Liver (tissue), 10 donors: ENCODE measurements at places on chromosomes 2 and 18.
A peak's percentile ranks its signal among the peaks of the same experiment; 100 is the strongest.

DNA sequence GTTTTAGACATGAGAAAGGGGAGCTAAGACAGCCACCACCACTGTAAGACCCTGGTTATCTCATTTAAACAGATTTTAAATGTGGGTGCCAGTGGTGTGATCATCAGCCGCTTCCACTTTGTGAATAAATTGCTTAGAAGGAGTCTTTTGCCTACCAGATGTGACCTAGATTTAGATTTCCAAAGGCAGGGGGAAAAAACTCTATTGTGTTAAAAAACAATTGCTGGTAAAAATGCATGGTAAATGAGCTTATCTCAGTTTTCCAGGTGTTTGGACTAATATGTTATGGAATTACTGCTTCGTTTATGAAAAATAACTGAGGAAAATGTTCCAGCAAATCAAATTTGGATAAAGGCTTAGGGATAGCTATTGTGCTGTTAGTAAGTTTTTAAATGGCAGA is 466.3 kb upstream of the RAB12 start:
- no peak for DNase-seq

- DNase-seq, result no peak
Observed at GRCh38 chr2:5132281-5132680, 559.9 kb upstream of the SOX11 start.

- no peak for DNase-seq
Observed at GRCh38 chr2:34549710-34550345, 950.7 kb upstream of the FAM98A start.

GRCh38 chr18:40867459-40867858 is 1087.6 kb upstream of the PIK3C3 start:
- no peak for DNase-seq

DNA sequence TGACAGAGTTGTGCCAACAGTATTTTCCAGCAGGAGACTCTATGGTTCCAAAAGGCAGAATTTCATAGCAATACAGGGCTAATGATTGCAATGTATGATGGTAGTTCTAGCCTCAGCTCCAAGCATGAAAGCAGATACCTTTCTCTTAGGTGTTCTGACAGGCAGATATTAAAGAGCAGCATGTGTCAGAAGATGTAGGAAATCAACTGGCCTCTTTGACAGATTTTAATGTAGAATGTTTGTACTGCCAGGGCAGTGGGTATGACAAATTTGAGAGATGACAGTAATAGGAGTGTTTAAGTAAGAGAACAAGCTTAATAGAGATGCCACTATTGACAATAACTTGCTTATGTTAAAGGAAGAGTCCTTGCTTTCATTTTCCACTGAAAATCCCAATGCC is 21.5 kb upstream of the VWC2L start:
- DNase-seq, result no peak

DNA sequence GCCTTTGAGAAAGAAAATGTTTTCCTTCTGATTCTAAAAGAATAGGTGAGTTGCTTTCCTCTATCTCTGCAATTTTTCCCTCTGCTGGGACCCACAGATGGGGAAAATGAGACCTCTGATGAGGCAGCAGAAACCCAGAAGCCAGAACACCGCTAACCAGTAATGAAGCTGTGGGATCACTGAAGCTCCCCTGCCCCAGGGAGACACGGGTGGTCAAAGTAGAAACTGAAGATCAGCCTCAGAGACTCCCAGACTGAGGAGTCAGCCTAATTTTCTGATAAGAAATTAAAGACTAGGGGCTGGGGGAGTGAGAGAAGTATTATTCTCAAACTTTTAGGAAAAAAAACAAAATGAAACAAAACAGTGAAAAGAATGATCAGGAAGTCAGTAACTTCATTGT is 30.1 kb downstream of the CD8B start:
- no peak for DNase-seq

DNA sequence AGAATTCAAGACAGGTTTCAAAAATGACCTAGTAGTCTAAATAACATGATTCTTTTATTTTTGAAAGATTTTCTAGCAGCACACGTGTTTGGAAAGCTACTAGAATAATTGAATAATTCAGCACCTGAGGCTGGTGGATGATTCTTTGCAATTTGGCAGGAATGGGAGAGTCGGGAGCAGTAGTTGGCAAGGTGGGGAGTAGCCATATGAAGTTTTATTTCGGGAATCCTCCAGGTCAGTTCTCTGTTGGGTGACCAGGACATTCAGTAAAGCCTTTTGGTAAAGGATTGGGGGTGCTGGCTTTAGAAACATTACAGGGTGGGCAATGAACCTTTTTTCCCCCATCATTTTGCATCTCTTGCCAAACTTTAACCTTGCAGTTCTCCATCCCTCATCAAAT is 75.0 kb upstream of the LYPD6B start:
- no peak for DNase-seq

- DNase-seq, result no peak
Observed at GRCh38 chr2:222468346-222468745, 44.0 kb downstream of the SGPP2 start.

- no peak for DNase-seq
Observed at GRCh38 chr2:8599421-8600242, 82.2 kb upstream of the ID2 start.

GRCh38 chr2:183037074-183037552 is 1.1 kb downstream of the NCKAP1 start:
- no peak for DNase-seq

- DNase-seq, result no peak
Observed at GRCh38 chr2:9327873-9328352, 95.4 kb downstream of the ITGB1BP1 start.

- DNase-seq, result no peak
Observed at GRCh38 chr2:231161877-231162329, 36.5 kb upstream of the ARMC9 start.

DNA sequence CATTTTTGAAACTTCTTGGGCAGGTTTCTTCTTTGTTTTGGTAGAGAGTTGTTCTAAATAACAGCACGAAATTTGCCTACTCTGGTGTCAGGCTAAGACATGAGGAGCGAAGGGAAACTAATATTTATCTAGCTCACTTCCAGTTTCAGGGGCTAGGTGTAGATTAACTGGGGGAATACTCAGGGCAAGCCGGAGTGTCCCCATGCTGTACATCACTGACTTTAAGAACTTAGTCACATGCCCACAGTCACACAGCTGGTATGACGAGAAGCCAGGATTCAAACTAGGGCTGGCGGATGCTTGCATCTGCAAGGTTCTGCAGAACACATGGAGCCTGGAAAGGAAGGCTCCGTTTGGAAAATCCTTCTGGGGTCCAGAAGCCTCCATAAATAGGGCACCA is 133.3 kb downstream of the ALPK2 start:
- no peak for DNase-seq

- DNase-seq, result no peak
Observed at GRCh38 chr2:38075507-38076151, at the start of gene CYP1B1. Gene CYP1B1 (minus strand): TSS chr2:38076151. CDS start chr2:38075388, 763 bp downstream.

GRCh38 chr18:78827141-78827540 is 152.5 kb upstream of the SALL3 start:
- no peak for DNase-seq

- DNase-seq, result no peak
Observed at GRCh38 chr2:100193291-100193710, 50.9 kb upstream of the AFF3 start.

DNA sequence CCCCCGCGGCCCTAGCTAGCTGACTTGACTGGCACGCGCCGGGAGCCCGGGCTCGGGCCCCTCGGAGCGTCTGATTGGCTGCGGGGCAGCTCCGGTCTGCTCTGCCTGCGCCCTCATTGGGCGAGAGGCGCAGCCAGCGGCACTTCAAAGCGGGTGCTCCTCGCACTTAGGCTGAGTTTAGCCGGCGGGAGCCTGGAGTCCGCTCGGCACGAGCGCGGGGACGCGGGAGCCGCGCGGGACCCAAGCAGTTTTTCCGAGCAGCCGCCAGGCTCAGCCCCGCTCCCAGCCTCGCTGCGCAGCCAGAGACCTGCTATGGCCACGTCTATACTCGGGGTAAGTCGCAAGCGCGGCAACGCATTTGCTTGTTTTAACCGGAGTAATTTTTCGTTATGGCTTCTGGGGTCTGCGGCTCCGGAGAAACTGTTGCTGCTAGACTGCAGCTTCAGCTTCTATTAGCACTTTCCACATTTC is at the start of gene SP9:
Gene SP9 (plus strand): TSS at position 174 of the 471 bp plus-strand sequence. CDS start 139 bp downstream, at position 313.
- peak; percentile 42 for DNase-seq

GRCh38 chr2:8489221-8489620 is 192.6 kb upstream of the ID2 start:
- no peak for DNase-seq

DNA sequence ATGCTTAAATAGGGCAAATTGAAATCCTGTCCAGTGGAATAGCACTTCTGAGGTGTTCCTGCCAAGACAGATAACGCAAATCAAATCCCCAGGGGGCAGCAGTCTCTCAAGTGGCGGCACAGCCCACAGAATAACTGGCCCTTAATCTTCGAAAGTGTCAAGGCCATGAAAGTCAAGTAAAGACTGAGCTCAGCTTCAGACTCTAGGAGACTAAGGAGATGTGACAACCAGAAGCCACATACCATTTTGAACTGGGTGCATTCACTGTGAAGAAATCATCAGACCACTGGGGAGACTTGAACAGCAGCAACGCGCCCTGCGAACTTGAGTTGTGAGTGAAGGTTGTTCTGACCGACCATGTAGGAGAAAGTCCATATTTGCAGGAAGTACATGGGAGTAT is 66.0 kb upstream of the ASAP2 start:
- DNase-seq, result no peak

GRCh38 chr18:74139888-74140287 is 7.7 kb downstream of the FBXO15 start:
- no peak for DNase-seq

DNA sequence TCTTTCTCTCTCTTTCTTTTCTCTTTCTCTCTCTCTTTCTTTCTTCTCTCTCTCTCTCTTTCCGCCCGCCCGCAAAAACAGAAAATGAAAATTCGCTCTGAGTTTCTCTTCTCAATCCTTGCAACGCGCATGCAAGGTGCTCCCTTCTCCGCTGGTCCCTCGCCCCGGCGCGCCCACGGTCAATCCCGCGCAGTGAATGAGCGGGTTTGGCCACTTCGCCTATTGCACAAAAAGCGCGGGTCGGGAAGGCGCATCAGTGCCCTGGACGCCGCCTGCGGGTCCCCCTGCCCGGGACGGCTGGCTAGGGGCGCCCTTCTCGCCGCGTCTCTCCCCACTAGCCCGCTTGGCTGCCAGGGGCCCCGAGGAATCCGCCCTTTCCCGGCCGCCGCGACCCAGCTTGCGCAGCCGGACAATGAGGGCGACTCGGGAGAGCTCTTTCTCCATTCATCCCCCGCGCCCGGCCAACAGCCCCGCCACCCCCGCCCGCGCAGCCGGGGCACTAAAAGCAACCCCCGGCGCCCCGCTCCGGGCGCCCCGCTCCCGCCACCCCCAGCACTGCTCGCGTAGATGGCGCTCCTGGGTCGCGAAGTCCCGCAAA is 706 bp downstream of the LAMA1 start:
- DNase-seq, result no peak
